Activated T-helper 17 cell treated with anti-CD3 and anti-CD28 coated beads, Interleukin-2, amount 50 U/mL, for 72 hours (primary cell): ENCODE measurements at places on chromosomes 6 and 20.

- no peak for ATAC-seq
Observed at GRCh38 chr20:58711266-58712051, 18.9 kb downstream of the NPEPL1 start.

- no peak for ATAC-seq
Observed at GRCh38 chr6:1463751-1464426, 74.5 kb downstream of the FOXF2 start.

GRCh38 chr6:16158943-16159557 is 30.2 kb downstream of the MYLIP start:
- no peak for ATAC-seq

DNA sequence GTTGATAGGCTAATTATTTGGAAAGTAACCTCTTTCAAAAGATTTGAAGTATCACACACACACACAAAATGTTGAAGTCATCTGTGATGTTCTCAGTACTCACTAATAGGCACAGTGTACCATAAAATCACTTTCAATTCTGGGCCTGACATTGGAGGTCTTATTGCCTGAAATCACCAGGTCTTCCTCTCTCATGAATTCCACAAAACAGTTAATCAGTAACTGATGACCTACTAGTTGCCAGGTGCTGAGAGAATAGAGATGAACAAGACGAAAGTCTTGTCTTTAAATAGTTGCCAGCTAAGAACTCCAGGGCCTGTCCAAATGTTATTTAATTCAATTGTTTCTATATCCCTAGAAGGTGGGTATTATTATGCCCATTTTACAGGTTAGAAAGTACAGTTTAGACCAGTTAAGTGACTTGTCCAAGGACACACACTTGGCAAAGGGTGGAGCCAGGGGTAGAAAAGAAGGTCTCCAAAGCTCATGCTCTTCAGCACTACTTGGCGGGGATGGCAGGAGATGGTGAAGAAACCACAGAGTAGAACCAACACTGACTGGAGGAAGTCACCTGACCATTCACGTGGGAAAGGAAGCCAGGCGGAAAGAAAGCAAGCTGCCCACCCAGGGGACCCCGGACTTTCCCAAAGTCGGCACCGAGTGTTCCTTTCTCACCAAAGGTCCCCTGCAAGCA is 116.4 kb downstream of the KIF6 start:
- no peak for ATAC-seq

GRCh38 chr20:47867831-47868230 is 82.5 kb upstream of the SULF2 start:
- ATAC-seq, result no peak

DNA sequence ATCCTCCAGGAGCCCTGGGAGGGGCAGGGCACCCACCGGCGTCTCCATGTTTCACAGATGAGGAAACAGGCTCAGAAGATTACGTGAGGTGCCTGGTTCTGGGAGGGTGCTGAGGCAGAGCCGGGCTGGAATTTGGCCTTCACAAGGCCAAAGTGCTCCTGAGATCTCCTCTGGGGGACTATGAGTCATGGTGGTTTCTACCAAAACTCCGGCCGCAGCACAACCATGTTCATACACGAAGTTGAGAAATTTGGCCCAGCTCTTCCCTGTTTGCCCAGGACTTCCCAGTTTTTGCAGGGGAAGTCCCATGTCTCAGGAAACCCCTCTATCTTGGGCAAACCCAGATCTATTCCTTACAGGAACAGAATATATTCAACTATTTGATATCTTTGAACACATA is 172.9 kb upstream of the CDYL start:
- no peak for ATAC-seq
